ENCODE measurements at places on chromosomes 1 and 21.

- DNase-seq: no peak
Observed at GRCh38 chr1:9680828-9681227, 29.3 kb downstream of the PIK3CD start.

DNA sequence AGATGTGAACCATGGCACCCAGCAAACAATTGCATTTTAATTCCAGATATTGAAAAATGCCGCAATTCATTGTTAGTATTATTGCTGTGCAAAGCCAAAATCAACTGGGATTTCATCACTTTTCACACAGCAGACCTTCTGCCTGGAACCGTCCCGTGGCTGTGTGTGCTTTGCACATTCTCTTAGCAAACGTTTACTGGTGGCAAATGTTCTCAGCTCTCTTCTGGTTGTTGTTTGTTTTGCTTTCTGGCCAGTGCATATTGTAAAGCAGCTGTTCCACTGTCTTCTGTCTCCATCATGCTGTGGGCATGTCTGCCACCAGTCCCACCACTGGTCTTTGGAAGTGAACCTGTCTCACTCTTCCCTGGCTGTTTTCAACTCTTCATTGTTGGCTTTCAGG is 19.8 kb upstream of the TTLL10 start:
- DNase-seq: no peak

DNA sequence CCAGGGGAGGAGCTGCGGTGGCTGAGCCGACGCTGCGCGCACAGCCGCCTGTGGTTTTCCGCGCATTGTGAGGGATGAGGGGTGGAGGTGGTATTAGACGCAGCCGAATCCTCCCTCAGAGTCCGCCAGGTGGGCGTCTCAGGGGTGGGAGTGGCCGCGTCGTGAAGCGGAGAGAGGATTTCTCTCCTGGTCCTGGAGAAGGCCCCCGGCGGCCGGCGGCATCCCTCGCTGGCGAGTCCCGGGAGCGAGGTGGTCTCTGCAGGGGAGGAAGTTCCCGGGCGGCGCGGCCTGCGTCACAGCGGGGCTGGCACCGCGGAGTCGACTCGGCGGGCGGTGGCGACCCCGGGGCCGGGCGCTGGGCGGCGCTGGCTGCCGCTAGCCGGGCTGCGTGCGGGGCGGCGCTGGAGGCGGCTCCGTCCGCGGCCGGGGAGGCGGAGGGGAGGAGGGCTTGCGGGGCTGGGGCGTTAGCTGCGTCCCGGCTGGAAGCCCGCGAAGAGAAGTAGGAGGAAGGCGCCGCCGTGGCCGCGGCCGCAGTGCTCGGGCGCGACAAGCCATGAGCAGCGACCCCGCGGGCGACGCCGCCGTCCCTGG is at the start of gene LRRC8C:
Gene LRRC8C (plus strand): TSS at position 464 of the 591 bp plus-strand sequence. CDS start 53,354 bp downstream, outside the sequence.
- peak; percentile 86 for DNase-seq

DNA sequence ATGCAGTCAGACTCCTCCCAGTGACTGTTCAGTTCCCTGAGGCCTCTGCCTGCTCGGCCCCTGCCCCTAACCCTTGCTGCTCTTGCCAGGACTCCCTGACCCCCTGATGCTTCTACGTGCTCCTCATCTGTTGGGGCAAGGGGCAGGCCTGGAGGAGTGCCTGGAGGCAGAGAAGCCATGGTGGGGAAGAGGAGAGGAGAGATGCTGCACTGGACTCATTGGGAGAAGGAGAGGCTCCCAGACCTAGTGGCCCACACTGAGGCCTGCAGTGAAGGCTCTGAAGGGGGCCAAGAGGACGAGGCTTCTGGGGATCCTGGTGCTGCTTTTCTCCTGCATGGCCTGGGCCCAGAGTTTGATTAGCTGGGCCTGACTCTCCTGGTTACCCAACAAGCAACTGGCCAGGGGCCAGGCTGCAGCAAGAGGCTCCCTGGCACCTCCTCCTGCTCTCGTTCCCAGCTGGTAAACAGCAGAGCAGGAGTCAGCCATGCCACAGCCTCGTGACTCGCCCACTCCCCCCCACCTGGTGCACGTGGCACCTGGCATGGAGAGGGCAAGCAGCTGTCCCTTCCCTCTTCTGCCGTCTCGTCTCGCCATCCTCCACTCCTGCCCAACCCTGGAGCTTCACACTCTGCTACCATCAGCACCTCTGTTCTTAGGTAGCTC is 847 bp upstream of the RORC start:
- no peak for DNase-seq
